CD4-positive, alpha-beta T cell treated with Interleukin-1 beta for 1 hour (primary cell): ENCODE measurements at places on chromosomes 6 and 20.

GRCh38 chr6:11668455-11668854, 110.1 kb downstream of the ADTRP start:
- no peak for DNase-seq

- no peak for DNase-seq
Observed at GRCh38 chr6:45759472-45759810, 256.2 kb downstream of the CLIC5 start.

- no peak for DNase-seq
Observed at GRCh38 chr6:84691978-84692623, 72.3 kb downstream of the TBX18 start.

DNA sequence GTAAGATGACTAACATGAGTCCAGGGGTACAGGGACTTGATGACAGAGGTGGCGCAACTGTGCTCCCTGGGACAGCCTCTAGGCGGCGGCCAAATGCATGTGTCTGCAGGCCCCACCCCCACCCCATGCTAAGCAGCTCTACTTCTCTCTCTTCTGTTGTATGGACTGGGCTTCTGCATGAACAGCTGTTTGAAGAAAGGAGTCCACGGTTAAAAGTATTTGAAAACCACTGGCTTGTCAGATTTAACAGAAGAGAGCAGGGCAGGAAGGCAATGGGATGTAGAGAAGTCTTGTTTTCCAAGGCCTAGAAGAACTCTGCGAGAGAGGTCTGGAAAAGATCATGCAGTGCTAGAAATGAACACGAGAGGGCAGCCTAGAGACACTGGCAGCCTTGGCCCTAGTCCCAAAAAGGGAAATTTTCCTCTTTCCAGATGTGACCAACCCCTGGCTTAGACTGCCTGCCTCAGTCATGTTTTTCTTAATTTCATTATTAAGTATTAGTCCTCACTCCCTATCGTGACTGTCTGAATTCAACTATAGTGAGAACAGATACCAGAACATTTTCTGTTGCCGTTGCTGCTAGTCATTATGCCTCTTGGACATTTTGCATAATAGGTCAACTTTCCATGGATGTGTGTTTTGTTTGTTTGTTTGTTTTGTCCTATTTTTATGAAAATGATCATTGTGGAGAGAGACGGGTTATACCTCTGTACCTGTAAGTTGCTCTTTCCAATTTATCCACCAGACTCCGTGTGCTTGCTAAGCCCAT, 265.0 kb downstream of the ADGRG6 start:
- DNase-seq = peak; percentile 50

DNA sequence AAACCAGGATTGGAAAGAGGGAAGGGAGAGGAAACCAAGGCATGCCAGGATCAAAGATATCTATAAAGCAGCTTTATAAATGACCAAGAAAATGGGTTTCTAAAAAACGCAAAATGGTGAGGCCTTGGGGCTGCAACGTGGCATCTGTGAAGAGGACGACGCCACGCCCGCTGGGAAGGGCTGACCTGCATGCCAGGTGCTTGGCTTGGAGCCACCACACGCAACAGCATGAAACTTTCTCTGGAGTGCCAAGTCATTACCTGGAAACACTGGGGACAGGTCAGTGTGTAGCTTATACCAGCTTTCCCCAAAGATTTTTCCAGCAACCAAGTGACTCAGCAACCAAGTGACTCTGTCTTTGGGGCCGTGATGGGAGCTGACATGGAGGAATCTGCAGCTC, 82.5 kb downstream of the POPDC3 start:
- DNase-seq = no peak

DNA sequence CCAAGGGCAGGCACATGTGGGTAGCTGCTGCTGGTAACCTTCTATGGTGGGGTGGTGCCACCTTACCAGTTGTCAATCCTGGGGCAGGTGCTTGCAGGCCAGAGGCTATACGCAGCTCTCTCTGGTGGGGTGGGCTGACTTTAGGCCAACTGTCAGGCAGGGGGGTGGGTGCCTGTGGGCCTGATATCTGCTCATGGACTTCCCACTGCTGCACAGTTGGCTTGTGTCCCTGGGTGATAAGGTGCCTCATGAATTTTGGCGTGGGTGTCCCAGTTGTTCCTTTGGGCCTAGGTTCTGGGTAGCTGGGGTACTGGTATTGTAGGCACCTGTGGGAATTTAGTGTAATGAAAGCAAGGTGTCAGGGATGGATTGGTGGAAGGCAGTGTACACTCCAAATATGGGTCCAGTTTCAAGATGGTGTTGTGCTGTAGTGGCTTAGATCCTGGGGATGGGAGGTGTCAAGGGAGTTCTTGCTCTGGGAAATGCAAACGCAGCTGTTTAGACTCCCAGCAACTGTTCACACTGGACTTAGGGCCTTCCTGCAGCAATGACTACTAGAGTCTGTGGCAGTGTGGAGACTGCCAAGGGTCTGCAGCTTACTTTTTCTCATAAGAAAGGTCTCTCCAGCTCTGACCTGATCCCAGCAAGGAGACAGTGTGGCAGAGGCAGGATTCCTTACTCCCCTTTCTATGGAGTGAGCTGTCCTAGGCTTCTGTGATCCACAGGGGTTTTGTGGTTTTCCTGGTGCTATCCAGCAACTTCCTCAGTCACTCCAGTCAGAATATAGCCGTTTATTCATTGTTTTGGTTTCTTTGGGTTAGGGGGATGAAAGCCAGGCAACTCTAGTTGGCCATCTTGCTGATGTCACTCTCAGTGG, 128.2 kb downstream of the CRYBG1 start:
- DNase-seq = no peak

GRCh38 chr6:156306531-156306930, 470.6 kb upstream of the ARID1B start:
- no peak for DNase-seq

GRCh38 chr6:161838306-161839035, 564.6 kb upstream of the AGPAT4 start:
- DNase-seq = no peak

- no peak for DNase-seq
Observed at GRCh38 chr6:78781001-78781400, 86.3 kb upstream of the IRAK1BP1 start.

DNA sequence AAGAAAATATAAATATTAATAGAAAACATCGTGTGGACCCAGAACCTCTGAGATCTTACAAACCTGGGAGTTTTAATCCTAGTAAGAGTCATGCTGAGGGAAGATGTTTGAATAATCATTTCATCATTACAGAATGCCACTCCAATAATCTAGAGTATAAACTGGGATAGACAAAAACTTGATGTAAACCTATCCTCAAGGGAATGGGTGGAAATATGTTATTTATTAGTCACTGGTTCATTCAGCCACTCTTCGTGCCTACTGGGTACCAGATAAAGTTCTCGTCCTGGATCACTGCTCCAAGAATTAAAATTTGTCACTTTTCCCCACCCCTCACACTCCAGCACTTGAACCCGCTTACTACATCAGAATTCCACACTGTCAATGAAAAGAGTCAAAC, 7.7 kb downstream of the HLA-B start:
- DNase-seq = no peak

DNA sequence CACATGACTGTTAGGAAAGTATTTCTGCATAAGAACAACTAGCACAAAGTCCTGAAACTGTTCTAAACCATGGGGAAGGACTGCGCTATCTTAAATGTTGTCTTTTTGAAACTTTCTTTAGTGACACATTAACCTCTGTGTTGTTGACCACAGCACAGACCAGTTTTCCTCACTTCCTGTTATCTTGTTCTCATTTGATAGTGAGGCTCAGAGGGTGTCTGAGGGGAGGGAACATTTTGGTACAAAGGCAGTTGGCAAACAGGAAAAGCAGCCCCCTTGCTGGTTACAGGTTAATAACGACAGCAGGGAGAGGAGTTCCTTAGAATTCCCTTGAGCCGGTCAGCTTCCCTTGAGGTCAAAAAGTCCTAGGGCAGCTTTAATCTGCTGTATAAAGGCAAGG, 143.5 kb upstream of the BMP2 start:
- no peak for DNase-seq

- DNase-seq = peak; percentile 17
Observed at GRCh38 chr6:4776493-4777393, 539 bp downstream of the CDYL start.

DNA sequence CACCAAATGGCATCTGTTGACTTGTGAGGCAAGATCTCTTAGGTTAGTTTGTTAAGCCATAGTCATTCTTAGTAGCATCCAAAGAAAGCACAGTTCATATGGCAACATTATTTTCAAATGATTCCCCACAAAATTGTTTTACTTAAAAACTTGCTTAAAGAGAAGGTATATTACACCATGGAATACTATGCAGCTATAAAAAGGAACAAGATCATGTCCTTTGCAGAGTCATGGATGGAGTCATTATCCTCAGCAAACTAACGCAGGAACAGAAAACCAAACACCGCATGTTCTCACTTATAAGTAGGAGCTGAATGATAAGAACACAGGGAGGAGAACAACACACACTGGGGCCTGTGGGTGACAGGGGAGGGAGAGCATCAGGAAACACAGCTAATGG, 10.9 kb upstream of the DSE start:
- no peak for DNase-seq

DNA sequence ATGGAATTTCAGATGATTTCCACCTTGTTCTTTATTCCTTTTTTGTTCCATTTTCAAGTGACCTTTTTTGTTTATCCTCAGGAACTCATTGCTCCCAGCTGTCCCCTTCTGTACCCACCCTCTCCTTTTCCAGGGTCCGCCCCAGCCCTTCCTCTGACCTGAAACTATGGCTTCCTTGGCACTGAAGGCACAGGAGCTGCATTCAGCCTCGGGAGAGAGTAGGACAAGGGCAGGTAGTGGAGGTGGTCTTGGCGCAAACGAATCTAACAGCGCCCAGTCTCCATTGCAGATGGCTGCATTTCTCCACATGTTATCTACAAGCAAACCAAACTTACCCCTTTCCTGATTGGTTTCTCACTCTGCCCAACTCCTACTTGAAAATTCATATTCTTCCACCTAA, 8.8 kb upstream of the ULBP2 start:
- no peak for DNase-seq

- DNase-seq = no peak
Observed at GRCh38 chr6:23077772-23078171, 508.4 kb downstream of the HDGFL1 start.

DNA sequence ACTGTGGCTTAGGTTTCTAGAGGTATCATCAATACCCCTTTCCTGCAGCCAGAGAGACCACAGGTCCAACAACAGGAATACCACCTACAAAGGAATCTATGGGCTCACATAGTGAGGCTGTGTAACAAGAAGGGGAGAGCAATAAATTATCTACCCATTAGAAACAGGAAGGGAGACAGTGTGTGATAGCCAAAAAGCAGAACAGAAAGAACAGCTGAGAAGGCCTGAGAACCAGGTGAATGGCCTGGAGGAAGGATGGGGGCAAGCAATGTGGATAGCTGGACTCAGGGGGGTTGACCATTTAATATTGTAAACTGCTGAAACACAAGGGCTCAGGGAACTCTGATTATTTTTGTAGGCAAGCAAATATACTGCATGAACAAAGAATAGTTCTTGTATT, 628.2 kb downstream of the COL12A1 start:
- no peak for DNase-seq

DNA sequence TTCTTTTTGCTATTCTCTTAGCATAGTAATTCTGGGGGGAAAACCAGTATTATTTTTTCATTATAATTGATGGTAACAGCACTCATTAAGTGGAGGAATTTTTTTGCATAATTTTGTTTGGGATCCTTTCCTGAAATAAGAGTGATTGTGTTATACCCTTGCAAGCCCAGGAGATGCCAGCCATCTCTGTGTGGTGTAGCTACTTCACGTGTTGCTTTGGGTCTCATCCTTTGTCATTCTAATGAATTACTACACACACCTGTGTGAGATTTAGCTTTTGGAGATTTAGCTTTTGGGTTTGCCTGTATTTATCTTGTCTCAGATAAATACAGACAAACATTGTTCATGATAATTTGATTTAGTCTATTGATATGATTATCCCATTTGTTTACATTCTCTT, 76.5 kb downstream of the SH3BGRL2 start:
- DNase-seq = no peak

GRCh38 chr6:122712448-122713137, 66.9 kb upstream of the FABP7 start:
- DNase-seq = no peak

DNA sequence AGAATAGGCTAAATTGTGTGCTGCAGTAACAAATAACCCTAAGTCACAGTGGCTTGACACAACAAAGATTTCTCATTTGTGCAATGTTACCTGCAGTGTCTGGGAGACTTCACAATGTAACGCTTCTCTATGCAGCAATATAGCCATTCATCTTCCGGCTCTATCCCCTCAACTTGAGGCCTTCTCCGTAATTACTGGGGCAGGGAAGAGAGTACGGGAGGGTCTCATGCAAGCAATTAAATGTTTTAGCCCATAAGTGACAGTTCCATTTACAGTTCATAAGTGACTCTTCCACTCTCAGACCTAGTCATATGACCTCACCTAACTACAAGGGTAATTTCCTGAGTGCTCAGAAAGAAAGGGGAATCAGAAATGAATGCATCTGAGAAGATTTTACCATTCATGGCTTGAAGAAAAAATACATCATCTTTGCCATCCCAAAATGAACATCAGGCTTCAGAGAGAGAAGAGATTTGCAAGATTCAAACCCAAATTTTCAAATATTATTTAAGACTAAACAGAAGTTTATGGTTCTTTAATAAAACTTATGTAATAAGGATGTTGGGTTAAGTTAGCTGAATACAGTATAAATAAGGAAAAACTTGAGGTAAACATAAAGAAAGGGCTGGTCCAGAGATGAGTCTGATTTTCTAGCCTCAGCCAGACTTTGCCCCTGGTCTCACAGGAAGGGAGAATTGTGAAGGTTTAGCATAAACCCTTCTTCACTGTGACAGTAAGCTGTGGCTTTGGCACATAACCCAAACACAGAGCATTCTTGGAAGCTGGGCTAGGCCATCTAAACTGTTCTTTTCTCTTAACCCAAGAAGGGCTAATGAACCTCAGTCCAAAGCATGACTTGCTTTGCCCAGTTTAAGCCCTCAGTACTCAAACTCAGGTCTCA, 13.3 kb downstream of the GPR6 start:
- DNase-seq = no peak

DNA sequence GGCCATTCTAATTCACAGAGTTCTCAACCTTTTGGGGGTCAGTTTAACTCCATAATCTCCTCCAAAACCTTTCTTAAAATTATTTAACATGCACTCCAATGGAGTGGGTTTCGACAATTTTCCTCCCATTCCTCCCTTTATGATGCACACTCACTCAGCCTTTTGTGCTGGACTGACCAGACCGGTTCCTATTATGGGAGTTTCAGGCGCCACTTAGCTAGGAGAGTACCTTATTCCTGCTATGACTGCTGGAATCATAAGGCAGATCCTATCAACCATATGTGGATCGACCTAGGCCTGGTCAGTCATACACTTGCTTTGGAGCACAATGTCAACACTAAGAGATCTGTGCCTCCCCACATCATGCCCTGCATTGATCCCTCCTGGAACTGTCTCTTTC, 63.9 kb upstream of the MOCS1 start:
- DNase-seq = no peak

DNA sequence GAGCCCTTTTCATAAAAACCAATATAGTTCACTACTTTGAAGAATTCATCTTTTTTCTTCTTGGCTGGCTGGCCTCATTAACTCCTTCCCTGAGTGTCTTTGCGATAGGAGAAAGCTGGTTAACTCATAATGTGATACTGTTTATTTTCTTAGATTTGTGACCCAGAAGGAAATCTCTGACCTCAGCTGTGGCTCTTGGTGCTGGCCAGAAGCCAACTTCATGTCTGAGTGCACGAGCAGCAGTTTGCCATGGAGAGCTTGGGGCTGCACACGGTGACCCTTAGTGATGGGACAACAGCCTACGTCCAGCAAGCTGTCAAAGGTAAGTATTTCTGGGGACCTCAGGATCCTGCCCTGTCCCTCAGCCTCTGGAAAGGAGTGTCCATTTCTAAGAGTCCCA, 16.7 kb upstream of the DEF6 start:
- DNase-seq = no peak

- DNase-seq = no peak
Observed at GRCh38 chr20:21511485-21511849, 2.4 kb downstream of the NKX2-2 start.
